ENCODE measurements at places on chromosomes 16 and 17.

DNA sequence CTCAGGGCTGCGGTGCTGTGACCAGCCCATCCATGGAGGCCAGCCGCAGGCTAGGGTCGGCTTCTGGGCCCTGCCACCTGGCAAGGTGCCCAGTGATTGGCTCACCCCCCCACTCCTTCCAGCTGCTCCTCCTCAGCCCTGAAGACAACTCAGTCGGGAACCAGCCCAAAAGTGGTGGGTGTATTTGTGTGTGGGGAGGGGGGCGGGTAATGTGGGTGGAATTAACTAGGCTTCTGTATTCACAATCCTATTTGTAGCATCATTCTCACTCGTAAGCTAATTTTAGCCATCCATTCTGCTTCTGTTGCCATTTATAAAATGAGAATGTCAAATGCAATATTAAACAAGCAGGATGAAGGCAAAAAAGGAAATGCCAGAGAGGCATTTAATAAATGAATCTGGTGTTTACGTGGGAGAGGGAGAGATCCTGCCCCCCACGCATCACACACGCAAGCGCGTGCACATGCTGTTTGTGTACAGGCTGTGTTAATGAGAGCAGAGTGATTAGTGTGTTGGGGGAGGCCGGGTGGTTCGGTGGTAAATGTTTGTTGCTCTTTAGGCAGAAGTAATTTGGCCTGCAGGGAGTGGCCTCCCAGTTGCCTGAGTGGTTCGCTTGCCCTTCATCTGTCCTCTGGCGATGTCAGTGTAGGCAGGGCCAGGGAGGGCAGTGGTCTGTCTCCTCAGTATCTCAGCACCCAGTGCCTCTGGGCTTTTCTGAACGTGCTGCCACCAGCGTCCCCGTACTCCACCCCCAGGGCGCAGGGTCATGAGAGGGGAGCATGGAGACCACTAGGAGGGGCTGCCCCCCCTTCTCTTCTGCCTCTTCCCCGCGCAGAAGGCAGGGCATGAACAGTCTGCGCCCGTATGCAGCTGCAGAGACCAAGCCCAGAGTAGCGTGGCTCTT lies 140.1 kb downstream of the CCDC182 start:
- DNase-seq = peak; percentile 43

- no peak for DNase-seq
These were observed 4.1 kb downstream of the CX3CL1 start for GRCh38 chr16:57376313-57376818.

DNA sequence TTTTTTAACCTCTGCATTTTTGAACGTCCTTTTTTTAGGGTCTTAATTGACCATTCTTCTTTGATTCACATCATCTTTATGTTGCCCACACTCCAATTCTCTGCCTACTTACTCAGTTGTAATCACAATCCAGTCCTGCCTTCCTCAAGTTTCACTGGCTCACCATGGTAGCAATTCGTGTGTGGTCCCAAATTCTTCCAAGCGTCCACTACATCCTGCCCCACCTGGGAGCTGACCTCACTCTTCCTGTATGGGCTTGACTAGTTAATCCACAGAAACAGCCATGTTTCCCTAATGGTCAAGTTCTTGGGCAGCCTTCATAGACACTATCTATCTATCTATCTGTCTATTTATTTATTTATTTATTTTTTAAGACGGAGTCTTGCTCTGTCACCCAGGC lies 7.1 kb downstream of the TLCD2 start:
- no peak for DNase-seq

DNA sequence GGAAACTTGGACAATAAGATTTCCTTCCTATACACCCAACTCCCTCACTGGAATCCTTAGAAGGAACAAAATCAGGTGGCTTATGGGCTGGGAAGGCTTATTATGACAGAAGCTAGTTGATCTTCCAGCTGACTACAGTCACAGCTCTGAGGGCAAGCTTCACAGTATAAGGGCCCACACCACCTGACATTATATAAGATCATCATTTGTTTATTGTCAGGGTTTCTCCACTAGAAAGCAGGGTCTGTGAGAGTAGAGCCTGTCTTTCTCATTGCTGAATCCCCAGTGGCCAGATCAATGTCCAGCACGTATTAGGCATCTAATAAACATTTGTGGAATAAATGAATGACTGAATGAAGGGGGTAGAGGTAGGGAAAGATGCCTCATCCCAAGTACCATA lies 57.8 kb upstream of the PHOSPHO1 start:
- no peak for DNase-seq

GRCh38 chr17:73562896-73563295 lies 81.3 kb downstream of the SDK2 start:
- no peak for DNase-seq

GRCh38 chr17:81391936-81392908 lies 3.0 kb upstream of the BAHCC1 start:
- no peak for DNase-seq

- no peak for DNase-seq
These were observed 317 bp downstream of the TEFM start for GRCh38 chr17:30905742-30906100.

DNA sequence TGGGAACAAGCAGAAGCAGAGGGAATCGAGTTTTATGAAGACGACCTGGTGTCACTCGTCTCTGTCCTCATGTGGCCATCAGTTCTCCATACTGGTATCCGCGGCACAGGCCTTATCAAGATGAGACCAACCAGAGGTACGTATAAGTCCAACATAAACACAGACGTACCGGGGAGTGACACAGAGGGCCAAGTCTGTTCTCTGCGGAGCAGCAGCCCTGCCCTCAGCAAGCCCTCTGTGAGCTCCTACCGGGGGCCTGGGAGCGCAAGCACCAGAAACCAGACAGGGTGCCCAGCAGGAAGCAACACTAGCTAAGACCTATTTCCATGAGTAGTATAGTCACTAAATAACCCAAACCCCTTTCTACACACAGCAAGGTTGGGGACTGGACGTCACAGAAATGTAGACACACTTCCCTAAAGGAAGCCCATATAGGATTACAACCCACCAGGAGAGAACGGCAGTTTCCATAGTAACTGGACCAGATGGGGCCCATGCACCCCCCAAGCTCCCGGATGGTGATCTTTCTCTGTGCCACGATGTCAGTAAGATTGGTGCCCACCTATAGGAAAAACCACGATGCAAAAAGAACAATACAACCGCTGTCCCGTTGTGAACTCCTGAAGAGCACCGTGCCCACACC lies 911 bp downstream of the ARL16 start:
- no peak for DNase-seq
